ENCODE measurements at places on chromosomes 4 and X.

GRCh38 chr4:14867847-14868246, 134.4 kb upstream of the CPEB2 start:
- no peak for DNase-seq

DNA sequence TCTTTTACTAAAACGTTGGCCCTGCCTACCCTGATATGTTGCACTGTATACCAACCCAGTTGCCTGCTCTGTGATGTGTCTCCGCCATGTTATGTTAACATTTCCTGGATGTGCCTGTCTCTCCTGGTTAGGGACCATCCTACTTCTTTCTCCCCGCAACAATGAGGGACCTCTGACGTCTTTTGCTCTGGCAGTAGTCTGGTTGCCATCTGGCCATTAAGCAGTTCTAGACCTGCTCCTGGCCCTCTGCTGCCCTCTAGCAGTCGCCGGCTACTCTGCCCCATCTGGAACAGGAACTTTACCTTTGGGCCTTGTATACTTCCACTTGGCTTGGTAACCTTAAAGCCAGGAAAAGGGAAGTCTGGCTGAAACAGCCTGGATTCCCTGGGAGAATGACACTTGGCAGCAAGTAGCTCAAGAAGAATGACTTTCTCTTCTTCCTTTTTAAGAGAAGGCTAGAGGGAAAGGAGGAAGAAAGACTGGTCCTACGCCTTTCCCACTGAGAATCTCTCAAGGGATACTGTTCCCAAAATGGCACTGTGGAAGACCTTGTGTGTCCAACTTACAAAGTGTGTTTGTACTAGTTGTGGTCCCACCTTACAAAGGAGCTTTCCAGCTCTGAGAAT, 63.5 kb downstream of the GPC3 start:
- no peak for DNase-seq

DNA sequence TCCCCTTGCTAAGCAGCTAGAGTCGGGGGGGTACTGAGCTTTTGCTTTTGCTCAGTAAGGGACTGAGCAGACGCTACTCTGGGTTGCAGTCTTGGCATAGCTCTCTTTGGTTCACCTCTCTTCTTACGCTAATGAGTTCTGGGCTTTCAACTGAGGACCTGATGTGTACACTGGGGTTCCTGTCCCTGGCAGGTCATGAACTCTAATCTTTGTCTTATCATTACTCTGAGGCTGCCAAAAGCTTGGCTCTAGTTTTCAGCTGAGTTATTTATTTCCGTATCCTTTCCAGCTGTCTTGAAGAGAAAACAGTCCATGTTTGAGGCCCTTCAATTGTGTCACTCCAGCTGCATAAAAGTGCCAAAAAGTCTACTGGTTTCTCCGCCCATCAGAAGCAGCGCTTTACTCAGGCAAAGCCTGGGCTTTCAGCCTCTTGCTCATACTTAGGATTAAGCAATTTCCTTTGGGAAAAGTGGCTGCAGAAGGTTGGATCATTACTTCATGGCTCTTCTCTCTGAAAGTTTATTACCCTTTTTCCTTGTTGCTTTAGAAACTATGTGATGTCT, 121.0 kb upstream of the STOX2 start:
- no peak for DNase-seq

DNA sequence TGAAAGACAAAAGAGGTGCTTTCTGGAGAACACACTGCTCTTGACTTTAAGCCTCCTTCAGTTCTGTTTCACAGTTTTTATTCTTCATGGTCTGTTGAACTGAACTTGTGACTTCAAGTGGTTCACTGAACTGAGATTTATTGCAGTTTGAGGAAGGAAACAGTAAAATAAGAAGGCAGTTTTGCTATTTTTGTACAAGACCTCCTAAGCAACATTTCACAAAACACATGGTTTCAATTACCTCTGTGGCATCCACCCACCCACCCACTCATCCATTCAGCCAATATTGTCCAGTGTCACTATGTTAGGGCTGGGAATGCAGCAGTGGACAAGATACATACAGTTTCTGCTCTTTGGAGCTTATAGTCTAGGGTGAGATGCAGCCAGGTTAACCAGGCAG, 131.3 kb downstream of the IL1RAPL2 start:
- DNase-seq: no peak

GRCh38 chrX:115696939-115697338, 136.0 kb downstream of the PLS3 start:
- DNase-seq: no peak

- DNase-seq: no peak
Measured at GRCh38 chrX:25851141-25851540, 287.0 kb upstream of the MAGEB18 start.

- DNase-seq: no peak
Measured at GRCh38 chr4:177494791-177495190, 52.6 kb upstream of the AGA start.

DNA sequence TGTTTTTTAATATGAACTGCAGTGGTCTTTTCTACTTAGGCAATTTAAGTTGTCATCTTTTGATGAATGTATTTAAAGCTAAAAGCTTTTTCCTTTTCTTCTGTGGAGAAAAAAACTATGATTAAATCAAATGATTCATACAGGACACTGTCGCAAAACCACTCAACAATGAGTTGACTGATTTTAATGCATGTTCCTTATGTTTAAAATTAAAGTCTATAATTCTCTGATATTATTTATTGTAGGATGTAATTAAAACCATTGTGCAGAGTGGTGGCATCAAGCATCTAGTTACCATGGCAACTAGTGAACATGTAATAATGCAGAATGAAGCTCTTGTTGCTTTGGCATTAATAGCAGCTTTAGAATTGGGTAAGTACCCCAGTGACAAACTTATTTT, 172.5 kb downstream of the RAP1GDS1 start:
- DNase-seq: no peak

- DNase-seq: peak; percentile 1
Measured at GRCh38 chrX:128518508-128518907, 466.3 kb upstream of the ACTRT1 start.

- peak; percentile 64 for DNase-seq
Measured at GRCh38 chr4:154744341-154744926, 634 bp downstream of the LRAT start.

- no peak for DNase-seq
Measured at GRCh38 chrX:26019386-26019785, 118.8 kb upstream of the MAGEB18 start.

GRCh38 chr4:27638163-27638915, 777.7 kb downstream of the STIM2 start:
- DNase-seq: no peak

- no peak for DNase-seq
Measured at GRCh38 chrX:134172588-134173259, 64.3 kb upstream of the CCDC160 start.

GRCh38 chr4:48445704-48446103, 37.4 kb upstream of the SLC10A4 start:
- DNase-seq: no peak

GRCh38 chr4:167779280-167779679, 313.1 kb upstream of the ANXA10 start:
- DNase-seq: no peak

Data from NCI-H526 (cell line).